Stimulated activated CD4-positive, alpha-beta T cell treated with anti-CD3 and anti-CD28 coated beads, Interleukin-15, amount 100 ng/mL, for 24 hours (primary cell): ENCODE measurements at places on chromosomes 12 and 14.

- peak; percentile 49 for DNase-seq
Observed at GRCh38 chr12:116924558-116925453, 14.1 kb downstream of the FBXW8 start.

DNA sequence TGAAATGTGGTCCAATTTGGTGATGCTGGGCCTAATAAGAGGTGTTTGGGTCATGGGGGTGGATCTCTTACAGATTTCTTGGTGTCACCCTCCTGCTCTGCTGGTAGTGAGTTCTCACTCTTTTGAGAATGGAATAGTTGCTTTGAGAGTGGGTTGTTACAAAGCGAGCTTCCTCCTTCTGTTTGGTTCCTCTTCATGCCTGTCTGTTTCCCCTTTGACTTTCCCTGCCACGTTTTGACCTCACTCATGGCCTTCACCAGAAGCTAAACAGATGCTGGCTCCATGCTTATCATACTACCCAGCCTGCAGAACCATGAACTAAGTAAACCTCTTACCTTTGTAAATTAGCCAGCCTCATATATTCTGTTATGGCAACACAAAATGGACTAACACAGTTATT, 57.7 kb upstream of the LDHB start:
- no peak for DNase-seq

- DNase-seq = no peak
Observed at GRCh38 chr14:71365361-71365760, 458.1 kb downstream of the PCNX1 start.

DNA sequence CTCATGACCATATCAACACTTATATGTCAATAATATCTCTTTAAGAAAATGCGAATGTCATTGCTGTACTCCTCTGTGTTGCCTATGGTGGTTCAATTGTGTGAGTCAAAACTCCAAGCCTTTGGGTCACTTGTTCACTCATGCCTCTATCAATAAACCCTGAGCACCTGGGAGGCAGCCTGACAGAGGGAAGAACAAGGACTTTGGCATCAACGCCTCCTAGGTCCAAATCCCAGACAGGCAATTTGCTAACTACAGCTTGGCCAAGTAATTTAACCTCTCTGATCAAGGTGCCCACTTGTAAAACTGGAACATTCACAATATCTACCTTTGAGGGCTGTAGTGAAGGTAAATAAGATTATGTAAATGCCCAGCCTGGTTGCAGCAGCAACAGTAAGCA, 137.8 kb downstream of the SAMD4A start:
- DNase-seq = no peak

GRCh38 chr14:91061056-91061887, 831 bp upstream of the RPS6KA5 start:
- no peak for DNase-seq

- DNase-seq = no peak
Observed at GRCh38 chr12:116382686-116383530, 105.4 kb upstream of the MED13L start.

DNA sequence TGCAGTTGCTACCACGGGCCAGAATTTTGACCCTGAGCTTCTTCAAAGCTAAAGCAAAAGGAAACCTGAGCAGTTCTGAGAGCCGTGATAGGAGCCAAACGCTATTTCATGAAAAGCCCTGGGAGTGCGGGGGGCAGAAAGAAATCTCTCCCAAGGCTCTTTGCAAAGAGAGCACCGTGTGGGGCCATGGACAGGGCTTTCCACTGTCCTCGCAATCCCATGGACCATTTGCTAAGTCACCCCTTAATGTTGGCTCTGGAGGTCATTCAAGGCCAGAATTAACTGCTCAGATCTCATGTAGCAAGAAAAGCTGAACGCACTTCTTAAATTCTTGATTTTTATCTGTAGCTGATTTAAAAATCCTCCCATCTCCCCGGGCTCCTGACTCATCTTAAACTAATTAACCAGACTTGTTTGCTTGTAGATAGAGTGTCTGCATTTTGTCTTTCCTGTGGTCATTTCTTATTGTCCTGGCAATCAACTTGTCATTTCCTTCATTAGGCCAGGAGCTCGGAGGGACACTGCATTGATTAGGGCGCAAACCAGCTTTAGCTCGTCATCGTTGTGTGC, 24.8 kb downstream of the CLSTN3 start:
- DNase-seq = no peak

GRCh38 chr12:90261283-90261682, 552.6 kb upstream of the ATP2B1 start:
- DNase-seq = no peak

DNA sequence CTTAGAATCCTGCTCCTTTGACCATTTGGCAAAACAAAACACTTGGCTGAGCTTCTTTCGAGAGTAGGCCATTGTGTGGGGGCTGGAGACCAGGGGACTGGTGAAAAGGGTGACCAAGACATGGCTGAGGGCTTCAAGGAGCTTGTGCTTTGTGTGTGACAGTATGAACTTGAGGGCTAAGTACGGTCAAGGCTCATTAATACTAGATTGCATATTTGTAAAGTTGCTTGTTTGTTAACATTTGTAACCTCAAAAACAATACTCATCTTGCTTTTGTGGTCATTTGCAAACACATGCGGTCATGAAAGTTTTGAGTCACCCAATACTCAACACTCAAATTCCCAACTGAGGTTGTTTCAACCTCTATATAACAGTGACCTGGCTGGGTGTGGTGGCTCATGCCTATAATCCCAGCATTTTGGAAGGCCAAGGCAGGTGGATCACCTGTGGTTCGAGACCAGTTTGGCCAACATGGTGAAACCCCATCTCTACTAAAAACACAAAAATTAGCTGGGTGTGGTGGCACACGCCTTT, 42.5 kb downstream of the ZFYVE26 start:
- no peak for DNase-seq

DNA sequence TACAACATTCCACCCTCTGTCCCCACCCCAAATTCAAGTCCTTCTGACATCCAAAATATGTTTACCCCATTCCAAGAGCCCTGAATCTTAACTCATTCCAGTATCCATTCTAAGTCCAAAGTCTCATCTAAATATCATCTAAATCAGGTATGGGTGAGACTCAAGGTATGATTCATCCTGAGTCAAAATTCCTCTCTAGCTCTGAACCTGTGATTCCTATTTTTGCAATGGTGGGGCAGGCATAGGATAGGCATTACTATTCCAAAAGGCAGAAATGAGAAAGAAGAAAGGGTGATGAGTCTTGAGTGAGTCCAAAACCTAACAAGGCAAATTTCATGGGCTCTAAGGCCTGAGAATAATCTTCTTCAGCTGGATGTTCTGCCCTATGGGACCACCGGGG, 140.3 kb upstream of the FAR2 start:
- DNase-seq = no peak

- DNase-seq = no peak
Observed at GRCh38 chr14:70893858-70894291, 13.4 kb upstream of the PCNX1 start.
